Bronchial epithelial cell (primary cell): ENCODE measurements at places on chromosomes 7 and 10. TPM values are rescaled to one million over a fixed set of nuclear protein-coding genes. Genes with fewer than 3 reads are reported as not detected.

Gene METTL27
- 0.26 and 3.3 TPM in 2 replicates for total RNA-seq

Gene ETV1
- total RNA-seq = 0.13 and 0.26 TPM in 2 replicates

Gene NSUN5
- 39.3 and 50.0 TPM in 2 replicates for total RNA-seq

Gene FAM25G
- 1.4 TPM in 1 of 2 replicates, not detected in the other for total RNA-seq

DNA sequence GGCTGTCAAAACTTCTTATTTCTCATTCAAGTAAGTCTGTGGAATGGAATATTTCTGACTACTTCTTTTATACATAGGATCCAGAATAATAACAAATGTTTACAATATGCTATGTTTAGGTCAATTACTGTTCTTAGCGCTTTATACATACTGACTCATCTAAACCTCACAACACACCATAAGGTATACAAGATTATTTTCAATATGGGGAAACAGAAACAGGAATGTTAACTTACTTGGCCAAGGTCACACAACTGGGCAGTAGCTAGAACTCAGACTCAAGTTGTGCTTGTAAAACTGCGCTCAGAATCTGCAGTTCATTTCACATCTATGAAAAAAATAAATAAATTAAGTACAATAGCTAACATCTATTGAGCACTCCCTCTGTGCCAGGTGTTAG, 168.0 kb downstream of the GNAI1 start:
- DNase-seq = no peak

DNA sequence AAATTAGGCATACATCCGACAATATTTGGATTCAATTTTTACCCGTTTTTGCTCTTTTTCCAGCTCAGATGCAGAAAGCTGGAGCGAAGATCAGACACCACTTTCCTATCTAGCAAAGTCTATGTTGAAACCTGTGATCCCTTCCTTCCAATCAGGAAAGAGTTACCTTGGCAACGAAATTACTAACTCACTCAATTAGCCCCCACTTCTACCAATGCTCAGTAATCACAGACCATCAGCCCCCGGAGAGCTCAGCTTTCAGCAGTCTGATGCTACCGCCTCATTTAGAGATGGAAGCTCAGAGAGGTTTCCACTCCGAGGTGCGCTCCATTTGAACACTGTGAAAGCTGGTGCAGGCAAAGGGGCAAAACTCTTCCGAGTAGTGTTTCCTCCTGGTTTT, 6.7 kb downstream of the FRAT1 start:
- DNase-seq = no peak

Gene EPHA1
- 19.0 and 51.5 TPM in 2 replicates for total RNA-seq

DNA sequence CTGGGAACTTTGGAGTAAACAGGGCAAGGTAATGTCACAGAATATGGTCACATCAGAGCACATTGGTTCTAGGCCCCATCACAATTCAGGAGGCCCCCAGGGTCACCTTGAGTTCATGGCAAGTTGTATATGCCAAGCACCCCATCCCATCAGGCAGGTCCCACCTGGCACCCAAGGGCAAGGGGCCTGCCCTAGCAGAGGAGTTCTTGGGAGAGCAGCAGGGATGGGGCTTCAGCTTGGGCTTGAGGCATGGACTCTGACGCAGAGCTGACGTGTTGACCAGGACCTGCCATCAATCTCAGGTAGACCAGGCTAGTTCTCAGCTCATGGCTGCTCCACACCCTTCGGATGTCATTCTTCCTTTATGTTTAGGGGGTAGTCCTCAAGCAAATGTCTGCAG, 20.9 kb downstream of the PLAC9 start:
- no peak for DNase-seq

Gene TAS2R60
- total RNA-seq = not detected in 2 replicates

- no peak for DNase-seq
These were observed 51.4 kb upstream of the APBB1IP start for GRCh38 chr10:26386781-26387180.

Gene OR13A1
- total RNA-seq = not detected in 2 replicates

DNA sequence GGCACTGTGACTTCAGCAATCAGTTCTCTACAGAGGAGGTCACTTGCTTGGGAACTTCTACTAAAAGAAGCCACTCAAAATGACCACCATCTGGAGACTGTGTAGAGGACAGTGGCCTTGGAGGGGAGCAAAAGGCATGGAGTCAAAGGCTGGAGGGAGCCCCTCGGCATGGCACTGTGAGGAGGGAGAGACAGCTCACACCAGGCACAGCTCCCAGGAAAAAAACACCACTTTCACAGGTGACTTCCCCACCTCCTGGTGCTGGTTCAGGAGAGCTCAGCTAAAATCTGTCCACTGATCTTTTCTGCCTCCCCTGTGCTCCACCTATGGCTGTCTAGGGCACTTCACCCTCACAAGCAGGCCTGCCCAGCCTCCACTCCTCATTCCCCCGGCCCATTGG, 649.4 kb upstream of the MGMT start:
- no peak for DNase-seq

- no peak for DNase-seq
These were observed 154.5 kb downstream of the SVIL start for GRCh38 chr10:29479981-29480954.

DNA sequence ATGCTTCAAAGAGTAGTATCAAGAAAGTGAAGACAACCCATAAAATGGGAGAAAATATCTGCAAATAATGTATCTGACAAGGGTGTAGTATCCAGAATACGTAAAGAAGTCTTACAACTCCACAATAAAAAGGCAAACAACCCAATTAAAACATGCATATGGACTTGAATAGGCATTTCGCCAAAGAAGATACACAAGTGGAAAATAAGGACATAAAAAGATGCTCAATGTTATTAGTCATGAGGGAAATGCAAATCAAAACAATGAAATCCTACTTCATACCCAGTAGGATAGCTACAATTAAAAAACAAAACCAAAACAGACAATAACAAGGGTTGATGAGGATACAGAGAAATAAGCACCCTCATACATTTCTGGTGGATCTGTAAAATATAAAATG, 79.2 kb downstream of the NUDCD3 start:
- DNase-seq = no peak

Gene CALML3
- total RNA-seq = 0.53 and 1.0 TPM in 2 replicates

DNA sequence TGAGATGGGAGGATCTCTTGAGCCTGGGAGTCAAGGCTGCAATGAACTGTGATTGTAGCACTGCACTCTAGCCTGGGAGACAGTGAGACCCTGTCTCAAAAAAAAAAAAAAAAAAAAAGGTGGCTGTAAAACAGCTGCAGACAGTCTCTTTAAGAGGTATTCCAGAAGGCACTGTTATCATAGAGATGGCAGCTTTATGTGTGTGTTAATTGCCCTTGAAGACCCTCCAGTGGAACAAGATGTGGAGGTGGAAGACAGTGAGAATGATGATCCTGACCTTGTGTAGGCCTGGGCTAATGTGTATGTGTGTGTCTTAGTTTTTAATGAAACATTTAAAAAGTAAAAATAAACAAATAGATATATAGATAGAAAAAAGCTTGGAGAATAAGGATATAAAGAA, 66.0 kb downstream of the ZNF487 start:
- no peak for DNase-seq

GRCh38 chr7:84508606-84509005, 314.0 kb upstream of the SEMA3A start:
- DNase-seq = no peak

DNA sequence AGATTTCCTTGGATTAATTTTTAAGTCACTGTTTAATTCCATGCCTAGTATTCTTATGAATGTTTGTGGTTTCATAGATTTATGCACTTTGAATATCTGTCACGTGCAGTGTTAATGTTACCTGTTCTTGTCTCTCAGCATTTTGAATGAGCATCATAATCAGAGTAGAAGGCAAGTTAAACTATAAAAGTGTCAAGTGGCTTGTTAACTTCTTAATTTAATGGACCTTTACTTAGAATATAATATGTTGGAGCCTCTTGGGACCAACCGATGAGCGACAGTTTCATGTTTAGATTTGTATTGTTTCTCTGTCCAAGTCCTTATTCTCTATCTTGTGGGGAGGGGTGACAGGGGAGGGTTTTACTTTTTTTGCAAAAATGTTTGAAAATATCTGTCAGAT, 50.6 kb upstream of the MTURN start:
- DNase-seq = no peak

DNA sequence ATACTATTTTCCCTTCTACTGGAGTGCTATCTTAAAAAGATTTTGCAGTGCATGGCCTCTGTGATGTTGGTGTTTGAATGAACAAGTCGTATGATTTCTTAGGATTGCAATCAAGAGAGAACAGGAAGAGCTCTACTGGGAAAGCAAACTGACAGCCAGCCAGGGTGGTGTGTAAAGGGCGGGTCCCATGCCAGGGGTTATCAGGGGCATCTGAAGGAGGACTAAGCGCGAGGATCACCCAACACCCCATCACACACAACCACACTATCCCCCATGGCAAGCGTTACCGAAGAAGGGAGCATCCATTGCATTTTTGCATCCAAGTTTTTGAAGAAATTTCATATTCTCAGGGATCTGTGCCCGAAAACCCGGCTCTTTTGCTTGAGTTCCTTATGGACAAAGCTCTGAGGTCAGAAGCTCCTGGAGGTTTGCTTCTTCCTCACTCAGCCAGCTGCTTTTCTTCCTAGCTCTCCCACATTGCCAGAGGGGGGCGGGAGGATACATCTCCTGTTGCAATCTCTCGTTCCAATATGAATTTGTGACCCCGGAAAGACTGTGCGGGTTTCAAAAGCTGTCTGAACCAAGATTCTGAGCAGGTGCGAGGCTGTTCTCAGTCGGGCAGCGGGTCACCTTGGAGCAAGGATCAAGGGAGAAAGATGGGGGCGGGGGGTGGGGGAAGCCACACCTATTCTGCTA, 5.2 kb downstream of the NEUROD6 start:
- no peak for DNase-seq
